ENCODE measurements at places on chromosomes 12 and 14.

GRCh38 chr14:101121508-101122139 lies 218.1 kb upstream of the RTL1 start:
- DNase-seq, result no peak

DNA sequence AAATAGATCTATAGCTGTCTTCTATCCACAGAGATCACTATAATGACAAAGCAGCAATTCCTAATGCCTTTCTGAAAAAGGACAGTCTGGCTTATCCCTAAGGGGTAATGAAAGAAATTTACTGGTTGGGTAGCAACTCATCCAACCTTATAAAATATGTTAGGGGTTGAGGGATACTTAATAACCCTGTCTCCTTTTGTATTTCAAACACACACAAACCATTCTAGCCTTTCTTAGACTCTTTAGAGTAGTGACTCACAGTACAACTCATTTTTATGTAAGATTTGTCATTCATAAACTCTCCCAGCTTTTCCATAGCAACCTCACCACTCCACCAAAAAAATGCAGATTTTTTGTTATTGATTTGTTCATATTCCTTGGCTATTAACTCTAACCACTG lies 167.9 kb downstream of the FSCB start:
- DNase-seq, result no peak

GRCh38 chr12:103745962-103746361 lies 95.1 kb downstream of the NT5DC3 start:
- DNase-seq, result no peak

DNA sequence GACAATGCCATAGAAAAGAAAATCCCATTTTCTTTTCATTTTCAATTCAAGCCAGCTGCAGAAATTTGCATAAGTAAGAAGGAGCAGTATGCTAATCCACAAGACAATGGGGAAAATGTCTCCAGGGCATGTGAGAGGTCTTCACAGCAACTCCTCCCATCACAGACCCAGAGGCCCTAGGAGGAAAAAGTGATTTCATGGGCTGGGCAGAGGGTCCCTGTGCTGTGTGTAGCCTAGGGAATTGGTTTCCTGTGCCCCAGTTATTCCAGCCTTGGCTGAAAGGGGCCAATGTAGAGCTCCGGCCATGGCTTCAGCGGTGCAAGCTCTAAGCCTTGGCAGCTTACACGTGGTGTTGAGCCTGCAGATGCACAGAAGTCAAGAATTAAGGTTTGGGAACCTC lies 211.4 kb downstream of the CCDC59 start:
- no peak for DNase-seq

DNA sequence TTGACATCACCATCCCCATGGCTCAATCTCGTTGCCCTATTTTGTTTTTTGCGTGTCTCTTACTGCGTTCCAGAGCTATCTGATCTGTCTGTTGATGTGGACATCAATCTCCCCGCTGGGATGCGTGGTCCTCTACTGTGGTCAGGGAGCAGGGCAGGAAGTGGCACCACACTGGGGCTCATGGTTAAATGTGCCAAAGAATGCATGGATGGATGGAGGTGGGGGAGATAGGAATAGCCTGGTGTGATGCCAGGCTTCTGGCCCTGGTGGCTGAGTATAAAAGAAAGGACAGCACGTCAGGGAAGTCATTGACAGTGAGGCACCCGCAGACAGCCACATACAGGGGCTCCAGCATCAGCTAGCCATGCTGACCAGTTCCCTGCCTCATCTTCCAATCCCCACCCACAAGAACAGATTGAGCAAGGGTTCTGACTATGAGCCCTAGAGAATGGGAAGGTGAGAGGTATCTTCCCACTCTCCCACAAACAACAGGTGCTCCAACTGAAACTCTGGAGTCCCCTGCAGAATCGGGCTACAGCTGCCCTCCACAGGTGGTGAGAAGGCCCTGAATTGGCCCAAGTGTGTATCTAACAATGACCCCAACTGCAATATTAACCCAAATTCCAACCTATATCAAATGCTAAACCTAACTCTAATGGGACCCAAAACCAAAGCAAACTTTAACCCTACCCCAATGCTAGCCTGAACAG lies 2.7 kb upstream of the BEGAIN start:
- no peak for DNase-seq

DNA sequence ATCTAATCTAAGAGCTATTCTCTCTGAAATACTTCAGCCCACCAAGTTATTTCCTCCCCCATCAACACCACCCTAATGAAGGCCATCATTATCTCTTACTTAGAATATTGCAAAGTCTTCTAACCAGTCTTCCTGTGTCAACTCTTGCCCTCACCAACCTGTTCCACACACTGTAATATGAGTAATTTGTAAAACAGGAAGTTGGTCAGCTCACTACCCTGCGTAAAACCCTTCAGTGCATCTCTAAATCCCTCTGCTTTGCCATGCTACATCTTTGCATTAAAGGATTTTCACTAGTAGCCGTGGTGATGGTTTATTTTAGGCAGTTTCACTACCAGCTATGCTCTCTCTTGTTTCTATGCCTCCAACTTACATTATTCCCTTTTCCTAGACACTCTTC lies 70.0 kb downstream of the KIF21A start:
- DNase-seq, result no peak
